ENCODE measurements at places on chromosomes 1 and 21.

GRCh38 chr1:109668123-109668775 lies 392 bp downstream of the GSTM2 start:
- DNase-seq = no peak

- no peak for DNase-seq
Measured at GRCh38 chr1:159895286-159895685, 4.7 kb downstream of the CFAP45 start.

GRCh38 chr1:40090652-40091355 lies 6.2 kb downstream of the PPT1 start:
- DNase-seq = no peak

- DNase-seq = no peak
Measured at GRCh38 chr1:96968541-96968940, 247.0 kb downstream of the PTBP2 start.

- no peak for DNase-seq
Measured at GRCh38 chr1:171427852-171428471, 57.4 kb upstream of the PRRC2C start.

All from NCI-H774 (cell line).